ENCODE measurements at places on chromosomes 16 and 17. TPM values are rescaled to one million over a fixed set of nuclear protein-coding genes. Genes with fewer than 3 reads are reported as not detected.

Gene KRT24
- not detected for total RNA-seq

Gene SYNGR3
- total RNA-seq, result 1.5 TPM

Gene EFCAB5
- total RNA-seq, result 0.66 TPM

Gene GAS7
- total RNA-seq, result 2.6 TPM

Gene STX1B
- 2.1 TPM for total RNA-seq

Gene EZH1
- total RNA-seq, result 28.6 TPM

Gene HS3ST2
- total RNA-seq, result not detected

Gene EPX
- not detected for total RNA-seq

Gene TOP2A
- total RNA-seq, result 4.9 TPM

Gene UBN1
- total RNA-seq, result 21.1 TPM

Gene CXCL16
- 0.83 TPM for total RNA-seq

Gene TLCD3A
- total RNA-seq, result 16.4 TPM

Gene CCL1
- not detected for total RNA-seq

Gene MYH3
- 0.50 TPM for total RNA-seq

Gene TTYH2
- total RNA-seq, result 0.77 TPM

Gene NPIPB13
- 1.3 TPM for total RNA-seq

Gene OR3A3
- not detected for total RNA-seq

Gene TM4SF5
- not detected for total RNA-seq

Gene WSCD1
- total RNA-seq, result 0.51 TPM

Gene WFIKKN1
- total RNA-seq, result 0.17 TPM

Gene KRT32
- total RNA-seq, result under 0.01 TPM

Gene YBX2
- under 0.01 TPM for total RNA-seq

Gene CYTH1
- 9.9 TPM for total RNA-seq

Gene CTRB2
- total RNA-seq, result not detected

Gene COX6A2
- total RNA-seq, result not detected

Gene PYDC1
- total RNA-seq, result not detected

Gene PRAC2
- not detected for total RNA-seq

Gene TNFRSF17
- total RNA-seq, result not detected
